ENCODE measurements at places on chromosomes 4 and X.

GRCh38 chrX:15358533-15358932, 23.2 kb upstream of the PIGA start:
- no peak for DNase-seq

DNA sequence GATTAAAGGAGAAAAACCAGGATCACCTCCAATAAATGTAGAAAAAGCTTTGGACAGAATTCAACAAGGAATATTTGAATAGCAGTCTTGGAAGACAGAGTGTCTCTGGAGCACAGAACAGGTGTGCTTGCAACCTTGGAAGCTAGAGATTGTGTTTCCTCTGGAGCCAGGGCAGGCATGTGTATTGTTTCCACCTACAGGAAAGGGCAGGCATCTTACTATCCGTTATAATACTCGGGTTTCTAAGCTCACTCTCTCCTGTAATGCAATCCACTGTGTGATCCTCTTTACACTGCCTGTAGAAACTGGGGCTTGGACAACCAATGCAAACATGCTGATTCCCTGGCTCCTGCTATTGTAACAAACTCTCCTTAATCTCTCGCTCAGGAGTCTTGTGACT, 14.4 kb downstream of the CCDC110 start:
- DNase-seq, result no peak

GRCh38 chrX:155870958-155871357, 10.2 kb upstream of the VAMP7 start:
- no peak for DNase-seq

DNA sequence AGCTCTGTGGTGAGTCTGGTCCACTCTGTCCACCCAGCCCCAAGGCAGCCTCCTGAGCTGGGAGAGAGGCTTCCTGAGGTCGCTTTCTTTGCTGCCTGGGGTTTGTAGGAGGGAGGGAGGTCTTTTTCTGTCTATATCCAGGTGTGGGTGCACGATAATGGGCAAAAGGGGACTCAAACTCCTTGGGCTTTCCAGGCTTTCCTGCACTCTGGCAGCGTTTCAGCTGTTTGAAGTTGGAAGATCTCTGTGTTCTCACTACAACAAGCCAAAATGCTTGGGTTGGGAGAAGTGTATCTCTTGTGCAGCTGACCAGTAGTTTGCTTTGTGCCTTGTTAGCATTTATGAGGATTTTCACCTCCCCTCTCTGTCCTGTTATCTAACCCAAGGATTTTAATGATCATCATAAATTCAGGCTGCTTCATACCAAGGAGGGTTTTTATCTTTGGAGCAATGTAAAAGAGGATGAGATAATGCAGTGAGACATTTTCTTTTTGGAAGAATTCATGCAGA, 126.3 kb downstream of the REPS2 start:
- no peak for DNase-seq

- DNase-seq, result no peak
These were observed 108.1 kb downstream of the RAPGEF2 start for GRCh38 chr4:159210975-159211374.

DNA sequence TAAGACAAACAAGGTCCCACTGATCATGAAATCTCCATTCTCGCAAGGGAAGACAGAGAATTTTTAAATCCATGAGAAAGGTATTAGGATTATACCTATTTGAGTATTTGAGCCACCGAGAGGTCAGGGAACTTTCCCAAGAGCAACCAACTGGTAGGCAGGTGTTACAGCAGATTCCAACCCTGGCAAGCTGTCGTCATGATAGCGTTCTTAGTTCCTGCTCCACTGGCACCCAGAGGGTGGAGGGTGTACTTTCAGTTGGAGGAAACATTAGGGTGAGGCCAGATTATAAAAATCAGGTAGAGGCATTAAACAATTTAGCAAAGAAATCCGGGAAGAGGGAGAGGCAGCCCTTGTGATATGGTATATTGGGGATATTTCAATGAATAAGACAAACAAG, 23.3 kb downstream of the COQ2 start:
- no peak for DNase-seq

GRCh38 chrX:155056877-155057792, 13.8 kb downstream of the CMC4 start:
- peak; percentile 71 for DNase-seq

DNA sequence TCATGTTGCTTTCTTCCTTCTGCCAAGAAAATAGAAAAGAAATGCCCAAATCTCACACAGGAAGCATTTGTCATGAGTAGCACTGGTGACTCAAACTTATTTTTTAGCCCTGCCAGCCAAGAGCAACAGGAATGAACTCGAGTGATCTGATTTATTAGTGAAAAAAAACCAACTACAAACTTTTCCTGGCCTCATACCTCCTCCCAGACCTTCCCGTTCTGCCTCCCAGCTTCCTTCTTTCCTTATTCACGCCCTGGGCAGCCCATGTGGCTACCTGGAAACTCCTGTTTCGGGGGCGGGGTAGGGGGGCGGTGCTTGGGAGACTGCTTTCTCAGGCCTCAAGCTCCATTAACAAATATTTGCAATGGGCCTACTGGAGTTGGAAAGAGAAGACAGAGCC, 178.5 kb downstream of the NHS start:
- DNase-seq, result no peak

DNA sequence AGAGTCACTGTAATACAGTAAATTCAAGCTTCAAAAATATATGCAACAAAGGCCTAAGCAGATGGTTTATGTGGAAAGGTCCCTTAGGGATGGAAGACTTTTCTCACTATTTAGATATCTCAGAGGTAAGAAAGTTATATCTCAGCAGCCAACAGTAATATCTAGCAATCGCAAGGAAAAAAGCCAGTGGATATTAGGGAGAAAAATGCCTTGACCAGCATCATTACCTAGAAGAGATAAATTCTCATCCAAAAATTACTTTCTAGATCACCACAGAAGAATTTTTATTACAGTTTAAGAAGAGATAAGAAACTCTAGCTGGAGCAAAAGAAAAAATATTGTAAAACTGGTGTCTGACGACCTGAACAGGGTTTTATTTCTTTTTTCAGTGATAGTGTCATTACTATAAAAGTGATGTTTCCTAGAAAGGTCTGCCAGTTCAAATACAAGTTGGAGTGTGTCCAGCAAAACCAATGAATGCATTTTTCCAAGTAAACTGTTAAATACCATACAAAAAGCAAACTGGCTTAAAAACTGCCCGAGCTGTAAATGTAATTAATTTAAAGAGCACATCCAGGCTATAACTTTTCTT, 100.0 kb downstream of the ATP11C start:
- no peak for DNase-seq

- no peak for DNase-seq
These were observed 42.5 kb downstream of the TMEM164 start for GRCh38 chrX:110045421-110045820.

DNA sequence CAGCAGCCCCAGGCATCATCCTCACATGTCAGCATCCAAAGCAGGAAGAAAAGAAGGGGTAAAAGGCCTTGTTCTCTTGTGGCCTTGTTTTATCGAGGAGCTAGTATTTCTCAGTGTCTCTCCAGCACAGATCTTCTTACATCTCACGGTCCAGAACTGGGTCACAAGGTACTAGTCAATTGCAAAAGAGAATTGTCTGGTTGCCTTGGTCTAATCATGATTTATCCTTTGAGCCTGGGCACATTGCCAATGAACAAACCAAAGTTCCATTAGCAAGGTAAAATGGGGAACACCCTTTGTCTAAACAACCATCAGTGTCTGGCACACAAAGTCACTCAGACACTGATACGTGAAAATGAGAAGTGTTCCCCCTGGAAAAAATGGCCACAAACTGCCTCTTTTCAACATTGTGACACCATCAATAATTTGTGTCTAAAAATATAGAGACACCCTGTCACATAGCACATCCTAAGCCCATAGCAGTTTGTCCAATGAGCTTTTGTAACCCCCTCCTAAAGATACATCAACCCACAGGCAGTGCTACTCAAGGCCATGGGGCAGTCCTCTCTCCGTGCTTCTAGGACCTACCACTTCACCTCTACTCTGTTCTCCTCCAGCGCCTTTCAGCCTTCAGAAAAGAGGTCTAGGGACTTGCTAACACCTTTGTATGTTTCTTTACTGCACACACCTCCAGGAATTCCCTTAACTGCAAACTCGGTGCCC, 534.4 kb downstream of the MID1IP1 start:
- no peak for DNase-seq

- no peak for DNase-seq
These were observed 82.0 kb downstream of the ATP8A1 start for GRCh38 chr4:42574870-42575430.

- no peak for DNase-seq
These were observed 130.8 kb downstream of the FAT4 start for GRCh38 chr4:125445525-125445924.

- no peak for DNase-seq
These were observed 122.7 kb downstream of the CBLL2 start for GRCh38 chrX:22395372-22395771.

GRCh38 chrX:16826207-16826606, 39.9 kb downstream of the TXLNG start:
- no peak for DNase-seq

DNA sequence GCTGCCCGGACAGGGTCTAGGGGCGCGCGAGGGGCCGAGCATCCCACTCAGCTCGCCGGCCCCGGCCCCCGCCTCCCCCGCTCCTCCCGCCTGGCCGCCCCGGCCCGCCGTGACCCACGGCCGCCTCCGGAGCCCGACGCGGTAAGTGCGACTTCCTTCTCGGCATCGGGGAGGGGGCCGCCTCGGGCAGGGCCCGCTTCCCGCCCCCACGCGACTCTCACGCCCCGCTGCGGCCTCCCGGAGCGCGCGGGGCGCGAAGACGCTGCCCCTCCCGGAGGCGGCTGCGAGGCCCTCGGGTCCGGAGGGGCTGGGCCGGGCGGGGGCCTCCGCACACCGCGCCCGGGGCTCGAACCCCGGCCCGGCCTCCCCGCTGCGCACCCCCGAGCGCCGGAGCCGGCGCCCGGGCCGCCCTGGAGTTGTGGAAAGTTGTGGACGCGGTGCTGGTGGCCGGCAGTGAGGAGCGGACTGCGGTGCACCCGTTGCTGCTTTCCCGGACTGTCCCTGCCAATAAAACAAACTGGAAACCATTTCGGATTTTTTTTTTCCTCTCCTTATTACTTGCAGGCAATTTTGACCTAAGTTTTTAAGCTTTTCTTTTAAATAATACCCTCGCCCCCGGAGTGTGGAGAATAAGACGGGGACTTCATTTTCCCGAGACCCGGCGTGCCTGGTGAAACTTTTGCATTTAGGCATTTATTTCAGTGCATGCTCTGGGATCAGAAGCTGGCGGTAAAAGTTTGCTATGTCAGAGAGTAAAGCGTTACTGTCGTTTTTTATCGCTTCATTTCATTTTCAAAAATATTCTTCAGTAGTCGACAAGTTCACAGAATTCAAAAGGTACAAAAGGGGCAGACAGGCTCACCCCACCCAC, 13.0 kb upstream of the TMEM156 start:
- no peak for DNase-seq

- DNase-seq, result no peak
These were observed 9.4 kb upstream of the HERC5 start for GRCh38 chr4:88447371-88448095.

DNA sequence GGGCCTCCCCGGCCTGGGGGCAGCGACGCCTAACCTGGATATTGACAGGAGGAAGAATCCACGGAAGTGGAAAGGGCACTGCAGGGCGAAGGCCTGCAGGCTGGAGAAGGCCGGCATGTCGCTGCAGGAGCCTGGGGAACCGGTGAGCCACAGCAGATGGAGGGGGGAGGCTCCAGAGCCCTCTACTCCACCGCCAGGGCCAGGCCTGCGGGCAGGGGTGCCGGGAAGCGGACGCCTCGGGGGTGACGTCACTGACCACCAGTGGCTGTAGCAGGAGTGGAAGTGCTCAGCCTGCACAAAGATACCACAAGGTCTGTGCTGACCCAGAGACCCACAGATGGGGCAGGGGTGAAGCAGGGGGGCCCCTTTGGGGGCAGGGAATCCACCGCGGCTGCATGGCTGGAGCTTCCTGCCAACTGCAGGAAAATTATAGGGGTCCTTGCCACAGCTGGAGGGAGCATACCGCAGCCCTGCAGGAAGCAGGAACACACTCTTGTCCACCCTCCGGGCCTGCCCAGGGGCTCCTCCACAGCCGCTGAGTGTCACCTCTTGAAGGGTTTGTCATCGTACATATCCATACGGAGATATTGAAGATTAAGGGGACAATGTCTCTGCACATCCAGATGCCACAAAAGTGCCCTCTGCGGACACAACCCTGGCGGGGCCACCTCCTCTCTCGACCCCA, 7.6 kb upstream of the HTRA3 start:
- DNase-seq, result no peak

DNA sequence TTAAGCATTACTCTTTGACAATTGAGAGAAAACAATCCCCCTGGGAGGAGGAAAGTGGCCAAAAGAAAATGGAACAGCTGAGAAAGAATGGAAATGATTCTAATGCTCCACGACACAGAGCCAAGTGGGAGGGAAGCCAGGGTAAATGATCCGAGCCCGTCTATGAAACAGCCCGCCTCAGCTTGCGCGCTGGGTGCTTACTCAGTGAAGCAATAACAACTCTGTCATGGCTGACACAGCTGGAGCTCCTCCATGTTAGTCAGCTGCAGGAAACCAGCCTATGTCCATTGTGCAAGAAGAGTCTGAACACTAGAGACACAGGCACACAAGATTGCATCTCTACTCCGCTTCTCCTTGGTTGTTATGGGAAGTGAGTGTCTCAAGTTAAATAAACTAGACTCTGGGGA, 19.3 kb downstream of the NOA1 start:
- peak; percentile 91 for DNase-seq

DNA sequence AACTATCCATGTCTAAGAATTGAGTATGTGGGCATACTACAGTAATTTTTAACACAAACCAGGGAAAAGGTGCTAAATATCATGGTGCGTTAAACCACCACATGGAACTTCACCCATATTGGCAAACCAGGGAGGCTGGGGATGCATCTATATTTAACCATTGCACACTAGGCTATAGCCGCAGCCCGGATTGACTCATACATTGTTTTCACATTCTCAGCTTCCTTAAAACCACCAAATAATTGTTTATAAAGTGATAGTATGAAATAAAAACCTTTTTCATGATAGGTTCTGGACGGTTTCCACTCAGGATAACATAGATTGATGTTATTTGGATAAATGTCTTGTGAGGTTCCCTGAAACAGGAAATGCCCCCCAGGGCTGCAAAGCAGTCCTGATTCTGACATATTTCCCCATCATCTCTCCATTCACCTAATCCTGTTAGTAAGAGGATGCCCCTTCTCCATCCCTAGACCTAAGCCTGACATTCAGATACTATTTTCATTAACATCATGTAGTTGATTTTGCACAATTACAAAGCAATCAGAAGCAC, 7.9 kb downstream of the COL25A1 start:
- DNase-seq, result no peak

DNA sequence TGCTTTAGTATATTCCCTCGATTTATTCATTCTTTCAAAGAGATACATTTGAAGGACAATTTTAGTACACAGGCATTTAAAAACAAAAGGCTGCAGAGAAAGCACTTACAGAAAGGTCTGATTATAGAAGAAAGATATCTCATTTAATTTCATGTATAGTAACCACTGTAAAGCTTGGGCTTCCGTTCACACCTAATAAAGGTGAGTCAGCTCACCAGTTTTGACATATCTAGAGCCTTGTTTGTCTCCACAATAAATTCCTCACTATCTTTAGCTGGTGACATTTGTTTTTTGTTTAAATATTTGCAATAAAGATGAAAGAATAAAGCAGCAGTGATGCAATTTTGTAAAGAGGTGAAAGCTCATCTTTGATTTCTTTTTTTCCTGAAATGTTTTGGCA, 1.1 kb upstream of the EPHA5 start:
- no peak for DNase-seq

- DNase-seq, result no peak
These were observed 552.6 kb downstream of the NAP1L3 start for GRCh38 chrX:93120805-93121204.

- DNase-seq, result no peak
These were observed 30.4 kb downstream of the ADH7 start for GRCh38 chr4:99404595-99405287.

GRCh38 chr4:86043755-86044592, 315.9 kb downstream of the MAPK10 start:
- peak; percentile 56 for DNase-seq
